ENCODE measurements at places on chromosomes 5 and 9.

DNA sequence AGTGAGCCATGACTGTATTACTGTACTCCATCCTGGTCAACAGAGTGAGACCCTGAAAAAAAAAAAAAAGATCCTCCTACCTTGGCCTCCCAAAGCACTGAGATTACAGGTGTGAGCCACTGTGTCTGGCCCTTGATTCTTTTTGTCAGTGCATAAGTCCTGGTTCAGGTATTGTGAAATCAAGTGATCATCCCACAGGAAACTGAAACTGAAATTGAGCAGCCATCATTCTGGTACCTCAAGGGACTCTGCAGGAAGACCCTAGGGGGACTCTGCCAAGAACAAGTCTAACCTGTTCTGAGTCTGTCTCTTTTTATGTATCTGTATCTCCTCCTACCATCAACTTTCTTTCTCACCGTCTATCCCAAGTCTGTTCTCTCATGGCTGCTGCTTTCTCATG, 1.9 kb upstream of the DCAF10 start:
- DNase-seq, result no peak

DNA sequence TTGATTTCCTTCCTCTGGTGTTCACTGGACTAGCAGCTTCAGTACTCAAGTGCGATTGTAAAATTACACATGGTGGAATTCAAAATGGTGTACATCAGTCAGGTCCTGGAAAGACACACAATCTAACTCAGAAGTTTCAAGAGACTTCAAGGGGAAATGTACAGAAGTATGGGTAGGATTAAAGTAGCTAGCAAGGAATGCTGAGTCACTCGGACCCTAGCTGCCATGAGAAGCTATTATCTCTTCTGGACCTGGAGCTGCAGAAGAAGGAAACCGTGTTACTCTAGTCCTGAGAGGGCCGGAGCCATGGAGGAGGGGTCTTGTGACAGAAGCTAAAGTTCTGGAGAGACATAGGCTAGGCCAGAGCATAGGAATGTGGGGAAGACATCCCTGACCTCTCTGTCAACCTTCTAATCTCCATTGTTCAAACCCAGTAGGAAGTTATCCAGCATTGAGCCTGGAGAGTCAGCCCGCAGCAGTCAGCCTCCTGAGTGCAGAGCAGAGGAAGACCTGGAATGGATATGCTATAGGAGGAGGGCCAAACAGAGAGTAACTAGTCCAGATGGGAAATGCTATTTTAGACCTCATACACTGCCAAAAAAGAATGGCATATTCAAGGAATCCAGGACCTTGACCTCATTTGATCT, 84.3 kb downstream of the GHR start:
- no peak for DNase-seq

DNA sequence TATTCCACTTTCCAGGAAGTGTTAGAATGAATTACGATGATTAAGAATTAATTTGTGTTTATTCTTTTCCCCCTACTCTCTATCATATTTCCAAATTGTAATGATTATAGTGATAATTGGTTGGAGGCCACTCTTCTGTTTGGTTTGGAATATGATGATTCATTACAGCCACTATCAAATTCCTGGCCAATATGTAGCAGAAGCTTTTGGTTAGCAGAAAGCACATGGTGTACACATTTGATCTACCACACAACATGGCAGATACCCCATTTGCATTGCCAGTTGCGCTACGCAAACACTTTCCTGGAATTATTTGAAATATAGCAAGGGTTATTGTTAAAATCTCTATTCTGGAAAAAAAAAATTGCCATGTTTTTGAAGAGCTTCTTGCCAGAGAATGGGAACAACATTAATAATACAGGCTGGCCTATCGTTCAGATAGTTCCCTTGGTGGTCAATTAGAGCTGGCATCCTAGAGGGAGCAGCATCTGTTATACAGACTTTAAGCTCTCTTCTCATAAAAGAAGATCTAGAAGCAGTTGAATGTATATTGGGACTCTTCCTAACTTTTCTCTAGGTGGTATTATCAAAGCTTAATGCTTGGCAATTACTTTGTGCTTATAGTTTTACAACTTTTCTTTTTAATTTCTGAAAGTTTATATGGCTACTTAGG, 455.0 kb upstream of the ACTBL2 start:
- no peak for DNase-seq

DNA sequence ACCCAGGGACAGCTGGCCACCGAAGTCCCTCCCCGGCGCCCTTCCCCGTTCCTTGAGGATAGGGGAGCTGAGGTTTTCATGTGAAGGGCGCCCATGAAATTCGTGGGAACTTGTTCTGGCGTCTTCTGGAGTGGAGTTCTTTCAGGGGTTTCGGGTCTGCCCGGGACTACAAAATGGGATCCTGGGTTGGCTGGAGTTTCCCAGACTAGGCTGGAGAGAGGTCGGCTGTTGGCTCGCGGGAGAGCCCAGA, 3.6 kb upstream of the RGMB start:
- no peak for DNase-seq

- no peak for DNase-seq
These were observed 63.9 kb downstream of the EPB41L4A start for GRCh38 chr5:112355058-112355685.

GRCh38 chr9:81789721-81790120, 100.4 kb upstream of the TLE1 start:
- DNase-seq, result no peak

DNA sequence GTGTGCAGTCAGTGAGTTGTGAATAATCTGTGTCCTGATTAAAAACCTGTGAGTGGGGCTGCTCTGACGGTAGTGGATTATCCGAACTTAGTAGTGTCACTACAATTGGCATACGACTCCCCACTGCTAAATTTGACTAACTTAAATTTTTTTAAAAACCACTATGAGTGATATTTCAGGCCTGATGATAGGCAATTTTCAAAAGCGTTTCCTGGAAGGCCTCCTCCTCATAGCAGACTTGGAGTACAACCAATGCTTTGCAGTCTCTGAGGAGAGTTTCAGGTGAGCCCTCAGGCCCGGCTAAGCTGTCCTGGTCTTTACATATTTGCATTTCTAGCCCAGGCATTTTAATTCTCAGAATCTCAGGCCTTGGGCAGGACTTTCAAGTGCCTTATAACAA, 10.8 kb downstream of the BTNL8 start:
- no peak for DNase-seq

- DNase-seq, result no peak
These were observed 97.4 kb upstream of the CLINT1 start for GRCh38 chr5:157956271-157956885.

- DNase-seq, result no peak
These were observed 7.0 kb upstream of the MAMDC2 start for GRCh38 chr9:70036641-70037040.

DNA sequence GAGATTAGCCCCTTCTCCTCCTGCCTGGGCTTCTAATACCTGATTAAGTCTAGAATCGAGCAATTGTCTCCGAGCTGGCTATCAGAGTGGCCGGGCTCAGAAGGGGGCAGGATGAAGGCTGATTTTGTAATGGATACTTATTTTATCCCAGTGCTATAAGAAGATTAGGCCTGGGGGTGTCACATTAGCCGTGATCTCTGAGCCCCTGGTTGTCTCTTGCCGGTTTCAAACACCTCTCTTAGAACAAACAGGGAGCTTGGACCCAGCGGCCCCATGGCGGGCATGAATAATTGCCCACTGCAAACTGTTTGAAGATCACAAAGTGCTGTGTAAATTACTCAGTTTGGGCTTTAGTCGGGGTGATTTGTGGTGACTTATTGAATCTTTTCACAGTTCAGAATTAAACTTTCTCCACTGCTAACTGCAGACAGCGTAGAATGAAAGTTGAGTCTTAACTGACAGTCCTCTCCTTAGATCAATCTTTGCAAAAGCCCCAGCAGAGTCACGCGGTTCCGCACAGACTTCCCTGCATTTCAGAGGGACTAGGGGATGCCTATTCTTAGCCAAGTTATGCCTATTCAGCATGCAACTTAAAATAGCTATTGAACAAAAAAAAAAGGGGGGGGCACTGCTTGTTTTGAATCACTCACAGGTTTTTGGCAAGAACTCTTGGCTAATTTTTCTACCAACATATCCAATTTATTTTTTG, 200.6 kb upstream of the IRX1 start:
- DNase-seq, result no peak

GRCh38 chr5:102222772-102223171, 73.3 kb downstream of the SLCO4C1 start:
- no peak for DNase-seq

DNA sequence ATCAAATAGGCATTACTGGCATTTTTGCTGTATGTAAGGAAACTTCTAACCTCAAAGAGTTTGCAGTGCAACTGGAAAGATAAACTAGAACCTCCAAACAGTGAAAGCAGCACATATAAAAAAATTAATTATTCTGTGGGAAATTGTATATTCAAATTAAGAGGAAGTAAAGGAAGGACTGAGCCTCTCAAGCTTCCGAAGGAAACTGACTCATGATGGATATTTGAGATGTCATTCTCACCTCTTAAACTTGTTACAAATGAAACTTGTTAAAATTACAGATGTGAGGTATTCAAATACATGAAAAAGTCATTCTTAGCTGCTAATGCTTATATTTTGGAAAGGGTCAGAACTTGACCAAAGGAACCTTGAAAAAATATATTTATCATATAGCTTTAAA, 538.7 kb downstream of the PDE4D start:
- no peak for DNase-seq

- no peak for DNase-seq
These were observed 667.3 kb downstream of the DTWD2 start for GRCh38 chr5:118321081-118321480.

DNA sequence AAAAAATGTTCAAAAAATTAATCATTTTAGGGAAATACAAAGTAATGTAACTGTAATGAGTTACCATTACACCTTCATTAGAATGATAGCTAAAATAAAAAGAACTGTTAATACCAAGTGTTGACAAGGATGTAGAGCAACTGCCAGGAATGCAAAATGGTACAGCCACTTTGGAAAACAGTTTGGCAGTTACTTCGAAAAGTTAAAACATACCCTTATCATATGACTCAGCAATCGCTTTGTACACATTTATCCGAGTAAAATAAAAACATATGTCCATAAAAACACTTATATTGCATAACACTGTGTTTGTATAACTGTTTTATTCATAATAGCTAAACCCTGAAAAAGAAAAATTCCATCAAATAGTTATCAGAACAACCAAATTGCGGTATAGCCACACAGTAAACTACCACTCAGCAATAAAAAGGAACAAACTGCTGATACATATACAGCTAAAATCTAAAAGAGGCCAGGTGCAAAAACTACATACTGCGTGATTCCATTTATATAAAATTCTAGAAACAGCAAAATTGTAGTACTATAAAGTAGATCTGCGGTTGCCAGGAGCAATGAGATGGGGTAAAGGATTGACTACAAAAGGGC, 61.7 kb downstream of the RFX3 start:
- no peak for DNase-seq

- DNase-seq, result peak; percentile 24
These were observed 20.4 kb downstream of the ANKS6 start for GRCh38 chr9:98775831-98776441.

DNA sequence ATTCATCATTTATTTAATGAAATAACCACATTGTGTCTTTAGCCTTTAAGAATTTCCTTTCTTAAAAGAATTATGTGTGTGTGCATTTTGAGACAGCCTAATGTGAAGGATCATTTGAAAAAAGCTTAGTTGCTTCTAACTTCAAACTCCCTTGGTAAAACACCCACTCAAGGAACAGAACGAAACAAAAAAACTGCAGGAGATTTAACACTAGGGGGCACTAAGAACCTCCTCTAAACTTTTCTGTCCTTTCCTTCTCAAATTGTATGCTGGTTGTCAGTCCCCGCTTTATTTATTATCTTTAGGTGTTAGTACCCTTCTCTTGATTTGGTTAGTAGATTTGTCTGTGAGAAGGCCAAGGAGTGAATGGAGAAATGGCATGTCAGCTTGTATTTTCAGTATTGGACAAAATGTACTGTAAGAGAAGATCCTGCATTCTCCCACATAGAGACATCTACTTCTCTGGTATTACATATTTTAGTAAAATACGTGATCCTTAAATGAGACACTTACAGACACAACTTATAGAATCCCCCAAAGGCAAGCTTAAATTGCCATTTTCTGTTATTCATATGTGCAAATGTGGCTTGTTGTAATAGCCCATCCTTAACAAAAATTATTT, 229.7 kb downstream of the MRPS30 start:
- no peak for DNase-seq

- no peak for DNase-seq
These were observed 87.5 kb downstream of the FGF18 start for GRCh38 chr5:171506951-171507350.

GRCh38 chr5:179239256-179240135, 105.8 kb downstream of the ADAMTS2 start:
- DNase-seq, result no peak

GRCh38 chr9:134474055-134474370, 147.8 kb downstream of the RXRA start:
- DNase-seq, result no peak

GRCh38 chr9:31702957-31703356, 681.5 kb upstream of the ACO1 start:
- DNase-seq, result no peak

DNA sequence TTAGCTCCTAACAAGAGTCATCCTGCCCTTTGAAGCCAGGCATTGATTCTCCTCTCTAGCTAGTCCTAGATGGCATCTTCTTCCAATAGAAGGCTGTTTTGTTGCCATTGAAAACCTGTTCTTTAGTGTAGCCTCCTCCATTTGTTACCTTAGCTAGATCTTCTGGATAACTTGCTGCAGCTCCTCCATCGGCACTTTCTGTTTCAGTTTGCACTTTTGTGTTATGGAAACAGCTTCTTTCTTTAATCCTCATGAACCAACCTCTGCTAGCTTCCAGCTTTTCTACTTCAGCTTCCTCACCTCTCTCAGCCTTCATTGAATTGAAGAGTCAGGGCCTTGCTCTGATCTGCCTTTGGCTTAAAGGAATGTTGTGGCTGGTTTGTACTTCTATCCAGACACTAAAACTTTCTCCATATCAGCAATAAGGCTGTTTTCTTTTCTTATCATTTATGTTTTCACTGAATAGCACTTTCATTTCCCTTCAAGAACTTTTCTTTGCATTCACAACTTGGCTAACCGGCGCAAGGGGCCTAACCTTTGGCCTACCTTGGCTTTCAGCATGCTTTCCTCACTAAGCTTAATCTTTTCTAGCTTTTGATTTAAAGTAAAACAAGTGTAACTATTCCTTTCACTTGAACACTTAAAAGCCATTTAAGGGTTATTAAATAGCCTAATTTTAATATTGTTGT, 166.5 kb upstream of the SLC12A2 start:
- DNase-seq, result no peak

DNA sequence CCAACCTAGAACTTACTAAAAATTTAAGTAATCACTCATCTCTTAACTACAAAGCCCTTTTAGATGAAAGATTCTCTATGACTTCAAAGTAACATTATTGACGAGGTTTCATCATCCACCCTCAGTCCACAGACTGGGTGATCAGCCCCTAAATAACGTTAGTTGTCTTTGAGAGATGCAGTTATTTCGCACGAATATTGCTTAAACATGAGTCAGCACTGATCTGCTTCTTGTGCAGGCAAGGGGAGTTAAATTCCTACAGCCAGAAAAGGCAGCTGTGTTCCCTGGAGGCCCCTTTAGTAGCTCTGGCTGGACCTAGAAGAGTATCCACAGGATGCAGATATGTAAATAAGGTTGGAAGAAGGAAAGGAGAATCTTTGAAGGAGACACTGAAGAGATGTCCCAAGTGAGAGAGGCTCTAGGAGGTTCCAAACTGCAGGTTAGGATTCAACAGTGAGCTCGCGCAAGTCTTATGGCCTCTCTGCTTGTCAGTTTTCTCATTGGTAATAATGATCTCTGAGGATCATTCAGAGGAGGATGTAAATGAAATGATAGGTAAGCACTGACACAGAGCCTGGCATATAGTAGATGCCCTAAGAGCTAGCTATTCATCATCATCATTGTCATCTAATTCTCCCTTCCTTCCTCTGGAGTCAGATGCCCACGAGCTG, 122.2 kb upstream of the MAN2A1 start:
- DNase-seq, result peak; percentile 26

- no peak for DNase-seq
These were observed 482.8 kb upstream of the KLF4 start for GRCh38 chr9:107972346-107972745.
